ENCODE measurements at places on chromosomes 2 and 18.

DNA sequence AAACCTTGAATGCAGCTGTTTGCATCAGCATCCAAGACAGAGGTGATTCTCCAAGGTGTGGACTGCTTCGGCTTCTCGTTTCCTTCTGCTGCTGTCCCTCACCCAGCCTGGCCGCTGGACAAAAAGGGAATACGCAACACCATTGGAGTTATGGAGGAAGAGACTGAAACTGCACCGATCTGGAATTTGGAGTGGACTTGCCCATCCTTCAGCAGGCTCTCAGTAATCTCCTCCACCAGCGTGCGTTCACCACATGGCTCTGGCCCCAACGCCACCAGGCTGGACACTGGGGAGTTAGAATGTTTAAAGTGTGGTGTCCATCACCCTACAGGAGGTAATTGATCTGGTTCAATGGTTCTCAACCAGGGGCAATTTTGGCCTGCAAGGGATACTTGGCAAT lies 41.4 kb upstream of the ID2 start:
- DNase-seq, result no peak

DNA sequence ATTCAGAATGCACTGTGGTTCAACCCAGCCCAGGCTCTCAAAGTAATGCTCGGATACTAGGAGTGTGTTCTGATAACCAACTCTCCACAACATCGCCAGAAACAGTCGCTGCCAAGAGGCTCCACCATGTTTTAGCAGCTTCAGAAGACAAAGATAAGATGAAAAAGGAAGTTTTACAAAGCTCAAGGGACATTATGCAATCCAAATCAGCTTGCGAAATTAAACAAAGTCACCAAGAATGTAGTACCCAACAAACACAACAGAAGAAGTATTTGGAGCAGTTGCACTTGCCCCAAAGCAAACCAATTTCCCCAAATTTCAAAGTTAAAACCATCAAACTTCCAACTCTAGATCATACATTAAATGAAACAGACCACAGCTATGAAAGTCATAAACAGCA lies 360.9 kb downstream of the XIRP2 start:
- DNase-seq, result no peak

DNA sequence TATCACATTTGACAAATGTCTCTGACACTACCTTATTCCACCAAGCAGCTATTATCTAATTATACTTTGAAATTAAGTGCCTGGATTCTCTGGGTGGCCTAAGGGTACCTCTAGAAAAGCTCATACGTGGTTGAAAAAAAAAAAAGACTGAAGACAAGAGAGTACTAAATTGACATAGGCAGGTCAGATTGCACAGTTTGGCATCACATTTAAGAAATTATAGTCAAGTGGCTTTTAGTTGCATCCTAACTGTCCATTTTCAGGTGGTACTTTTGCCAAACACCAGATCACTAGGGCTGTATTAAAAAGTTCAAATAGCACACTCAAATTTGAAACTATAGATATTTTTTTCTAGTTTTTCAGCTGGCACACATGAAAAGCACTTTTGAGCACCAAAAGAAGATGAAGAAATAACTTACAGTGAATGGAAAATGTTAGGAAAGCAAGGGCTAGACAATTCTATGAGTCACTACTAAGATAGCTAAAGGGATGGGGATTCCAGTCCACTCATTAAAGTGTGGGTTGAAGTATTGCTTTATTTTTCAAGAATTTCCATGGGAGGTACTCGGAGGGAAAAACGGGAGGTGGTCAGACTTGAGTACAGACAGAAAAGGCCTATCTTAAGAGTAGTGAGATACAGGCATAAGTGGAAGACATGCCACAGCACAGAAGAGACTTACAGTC lies 106.5 kb upstream of the COL5A2 start:
- DNase-seq, result no peak

DNA sequence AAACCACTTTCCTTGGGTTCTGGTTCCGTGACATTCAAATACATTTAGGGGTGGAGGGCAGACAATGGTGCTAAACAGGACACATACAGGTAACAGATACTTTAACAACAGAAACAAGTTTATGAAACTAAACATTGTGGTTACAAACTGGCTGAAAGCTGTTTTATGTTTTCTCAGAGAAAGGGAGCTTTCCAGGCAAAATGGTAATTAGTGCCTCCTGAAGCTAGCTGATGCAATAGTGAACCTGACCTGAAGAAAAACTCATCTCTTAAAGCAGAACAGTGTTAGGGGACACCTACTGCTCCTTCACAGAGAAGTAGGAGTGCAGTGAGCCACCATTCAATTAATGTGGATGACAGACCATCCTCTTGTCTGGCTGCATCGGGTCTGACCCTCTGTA lies 138.9 kb downstream of the CCDC148 start:
- no peak for DNase-seq

DNA sequence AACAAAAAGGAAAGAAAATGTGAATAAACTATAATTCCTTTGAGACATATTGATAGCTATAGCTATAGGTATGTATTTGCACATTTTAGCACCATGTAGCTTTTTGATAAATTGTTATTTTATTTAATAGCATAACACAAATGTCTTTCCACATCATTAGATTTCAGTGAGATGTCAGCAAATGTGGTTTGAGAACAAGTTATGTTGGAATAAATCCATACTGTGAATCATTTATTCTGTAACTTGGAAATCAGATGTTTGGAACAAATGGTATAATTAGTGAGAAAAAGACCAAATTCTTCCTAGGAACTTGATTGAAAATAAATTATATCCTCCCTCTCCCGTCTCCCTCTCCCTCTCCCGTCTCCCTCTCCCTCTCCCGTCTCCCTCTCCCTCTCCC lies 62.8 kb downstream of the NABP1 start:
- DNase-seq, result no peak

GRCh38 chr2:207722773-207723424 lies 11.5 kb downstream of the CCNYL1 start:
- DNase-seq, result no peak

- no peak for DNase-seq
Observed at GRCh38 chr2:8888963-8889362, 51.5 kb upstream of the KIDINS220 start.

DNA sequence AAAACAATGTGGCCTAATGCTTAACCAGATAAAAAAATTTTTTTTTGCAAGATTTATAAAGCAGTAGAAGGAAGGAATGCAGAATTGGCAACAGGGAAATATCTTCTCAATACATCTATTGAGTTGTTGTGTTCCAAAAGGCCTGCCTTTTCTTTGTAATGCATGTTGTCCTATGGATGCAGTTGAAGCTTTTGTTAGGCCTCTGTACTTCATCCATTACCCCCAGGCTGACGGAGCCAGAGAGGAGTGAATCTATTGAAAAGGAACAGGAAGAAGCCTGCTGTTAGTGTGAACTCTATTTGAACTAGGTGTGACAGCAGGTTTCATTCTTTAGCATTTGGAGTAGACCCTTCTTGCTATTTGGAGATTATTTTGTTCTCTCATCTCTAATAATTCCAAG lies 56.5 kb downstream of the MTX2 start:
- DNase-seq, result no peak

DNA sequence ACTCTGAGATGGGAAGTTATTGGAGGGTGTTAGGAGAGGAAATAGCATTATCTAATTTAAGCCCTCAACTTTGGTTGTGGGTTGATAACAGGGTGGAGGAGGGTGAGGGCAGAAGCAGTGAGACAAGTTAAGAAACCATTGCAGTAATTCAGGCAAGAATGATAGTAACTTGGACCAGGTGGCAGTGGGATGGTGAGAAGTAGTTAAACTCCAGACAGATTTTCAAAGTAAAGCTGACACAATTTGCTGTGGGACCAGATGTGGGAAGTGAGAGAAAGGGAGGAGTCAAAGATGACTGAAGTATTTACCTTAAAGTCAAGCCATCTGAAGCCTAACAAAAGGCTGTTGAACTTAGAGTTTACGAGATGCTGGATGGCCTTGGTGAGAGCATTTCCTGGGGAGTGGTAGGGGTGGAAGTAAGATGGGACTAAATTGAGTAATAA lies 163.2 kb upstream of the KLF7 start:
- no peak for DNase-seq

Data from Peyer's patch (tissue), 4 donors.